ENCODE measurements at places on chromosomes 1 and 21. TPM values are rescaled to one million over a fixed set of nuclear protein-coding genes. Genes with fewer than 3 reads are reported as not detected.

Gene FALEC
- total RNA-seq, result not detected

Gene CHI3L1
- total RNA-seq, result not detected

DNA sequence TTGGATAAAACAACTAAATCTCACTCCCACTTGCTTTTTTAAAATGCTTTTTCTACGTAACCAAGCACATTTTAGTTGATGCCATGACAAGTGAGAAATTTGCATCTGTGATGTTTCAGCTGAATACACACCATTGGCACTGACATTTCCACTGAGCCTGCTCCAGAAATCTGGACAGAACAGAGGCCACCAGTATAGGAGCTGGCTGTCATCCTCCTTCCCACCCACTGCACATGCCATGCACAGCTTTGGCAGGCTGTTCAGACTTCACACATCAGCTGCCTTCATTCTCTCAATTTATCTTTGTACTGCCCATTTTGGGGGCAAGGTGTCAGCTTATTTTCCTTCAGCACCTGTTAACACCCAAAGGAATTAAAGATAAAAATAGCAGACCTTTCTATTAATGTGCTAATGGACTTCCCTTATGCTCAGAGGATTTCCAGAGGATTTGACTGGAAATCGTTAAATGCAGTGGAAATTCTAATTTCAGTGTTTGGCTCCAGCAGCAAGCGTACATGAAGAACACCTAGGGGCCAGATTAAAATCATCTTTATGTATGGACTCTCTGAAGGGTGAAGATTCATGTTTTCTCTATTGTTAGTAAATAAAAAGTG lies 12.9 kb upstream of the PODN start:
- no peak for DNase-seq

GRCh38 chr1:238401144-238401543 lies 510.4 kb upstream of the ZP4 start:
- no peak for DNase-seq

- DNase-seq, result no peak
Observed at GRCh38 chr1:11675325-11675724, 5.6 kb downstream of the MAD2L2 start.

DNA sequence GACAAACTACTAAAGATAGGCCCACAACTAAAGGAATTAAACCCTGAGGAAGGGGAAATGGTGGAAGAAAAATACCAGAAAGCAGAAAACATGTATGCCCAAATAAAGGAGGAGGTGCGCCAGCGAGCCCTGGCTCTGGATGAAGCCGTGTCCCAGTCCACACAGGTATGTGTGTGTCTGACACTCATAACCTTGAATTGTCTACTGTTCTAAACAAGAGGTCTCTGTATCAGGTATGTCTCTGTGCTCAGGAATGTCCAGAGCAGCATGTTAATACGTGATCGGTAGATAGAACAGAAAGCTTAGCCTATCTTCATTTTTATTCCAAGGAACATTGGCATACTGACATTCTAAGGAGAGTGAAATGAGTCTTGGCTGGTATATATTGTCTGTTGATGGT lies 55.8 kb upstream of the BMP8A start:
- DNase-seq, result no peak

Measured in Daoy (cell line).